CD4-positive, alpha-beta T cell treated with Interleukin-1 beta for 1 hour (primary cell): ENCODE measurements at places on chromosomes 6 and 20.
A peak's percentile ranks its signal among the peaks of the same experiment; 100 is the strongest.

GRCh38 chr6:121770943-121771342 is 335.5 kb downstream of the GJA1 start:
- DNase-seq, result no peak

GRCh38 chr6:113857556-113858479 is 673 bp downstream of the MARCKS start:
- DNase-seq, result no peak

DNA sequence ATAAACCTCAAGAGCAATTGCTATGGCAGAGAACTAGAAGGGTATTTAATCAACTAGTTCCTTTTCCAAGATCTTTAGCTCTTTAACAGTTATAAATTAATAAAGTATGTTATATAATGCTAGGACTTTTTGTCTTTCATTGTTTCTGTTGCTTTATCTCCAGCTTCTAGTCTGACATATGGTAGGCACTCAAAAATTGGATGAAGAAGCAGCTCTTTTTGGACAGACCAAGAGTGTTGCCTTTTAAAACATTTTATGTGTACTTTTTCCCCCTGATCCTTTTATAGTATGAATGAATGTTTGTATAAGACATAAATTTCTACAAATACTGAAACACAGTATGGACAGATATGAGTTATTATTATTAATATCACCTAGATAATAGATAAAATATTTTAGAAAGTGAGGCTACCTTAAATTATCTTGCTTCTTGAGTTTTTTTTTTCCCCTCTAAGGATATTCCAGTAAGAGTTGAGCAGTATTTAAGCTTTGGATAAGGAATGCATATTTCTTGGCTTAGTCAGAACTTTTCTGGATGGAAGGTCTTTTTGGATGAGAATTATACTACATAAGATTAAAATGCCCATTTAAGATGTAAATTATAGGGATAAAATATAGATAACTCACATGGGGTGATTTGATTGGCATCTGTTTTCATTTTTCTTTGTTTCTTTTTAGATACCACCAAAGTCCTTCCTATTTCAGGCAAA is 16.6 kb downstream of the LAMA2 start:
- DNase-seq, result no peak

GRCh38 chr20:51525241-51526105 is 17.0 kb downstream of the NFATC2 start:
- peak; percentile 68 for DNase-seq

DNA sequence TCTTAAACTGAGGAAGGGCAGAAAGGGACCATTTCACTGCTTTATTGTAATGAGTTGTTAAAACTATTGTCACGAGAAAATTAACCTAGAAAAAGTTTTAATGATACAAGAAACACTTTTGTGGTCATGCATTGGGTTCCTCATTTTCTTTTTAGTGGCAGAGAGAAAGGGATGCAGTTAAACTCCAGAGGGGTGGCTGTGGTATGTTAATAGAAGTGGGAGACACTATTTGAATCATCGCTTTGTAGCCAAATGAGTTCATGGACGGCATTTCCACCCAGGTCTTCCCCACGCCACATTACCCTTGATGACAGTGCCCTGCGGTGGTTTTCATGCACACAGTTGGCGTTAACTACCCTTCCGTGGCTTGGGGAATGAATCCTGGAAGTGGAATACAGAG is 235.6 kb downstream of the PLCB1 start:
- DNase-seq, result no peak

GRCh38 chr20:845941-846893 is 12.7 kb downstream of the FAM110A start:
- DNase-seq, result no peak

DNA sequence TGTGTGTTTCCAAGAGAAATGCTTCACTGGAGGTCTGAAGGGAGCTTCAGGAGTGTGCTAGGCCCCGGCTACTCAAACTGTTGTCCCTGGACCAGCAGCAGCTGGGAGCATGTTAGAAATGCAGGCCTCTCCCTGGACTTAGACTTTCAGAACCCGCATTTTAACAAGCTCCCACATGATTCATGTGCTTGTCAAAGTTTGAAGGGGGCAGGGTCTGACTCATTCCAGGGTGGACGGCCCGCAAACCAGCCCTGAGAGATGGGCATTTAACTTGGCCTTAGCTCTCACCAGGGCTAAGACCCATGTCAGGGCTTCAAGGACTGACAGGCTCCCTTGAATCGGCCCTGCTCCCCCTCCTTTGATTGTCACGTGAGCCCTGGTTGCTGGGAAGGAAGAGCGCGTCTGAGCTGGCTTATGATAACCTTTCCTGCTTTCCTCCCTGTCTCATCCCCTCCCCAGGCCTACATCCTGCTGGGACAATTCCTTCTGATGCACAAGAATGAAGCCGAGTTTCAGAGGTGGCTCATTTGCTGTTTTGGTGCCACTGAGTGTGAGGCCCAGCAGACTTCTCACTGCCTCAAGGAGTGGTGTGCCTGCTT is 35.5 kb downstream of the BANF2 start:
- no peak for DNase-seq

GRCh38 chr20:6766433-6766832 is 1.1 kb upstream of the BMP2 start:
- DNase-seq, result no peak

- DNase-seq, result no peak
Observed at GRCh38 chr20:44637522-44638372, 13.8 kb downstream of the ADA start.

GRCh38 chr6:19327241-19327640 is 509.9 kb upstream of the ID4 start:
- DNase-seq, result no peak

DNA sequence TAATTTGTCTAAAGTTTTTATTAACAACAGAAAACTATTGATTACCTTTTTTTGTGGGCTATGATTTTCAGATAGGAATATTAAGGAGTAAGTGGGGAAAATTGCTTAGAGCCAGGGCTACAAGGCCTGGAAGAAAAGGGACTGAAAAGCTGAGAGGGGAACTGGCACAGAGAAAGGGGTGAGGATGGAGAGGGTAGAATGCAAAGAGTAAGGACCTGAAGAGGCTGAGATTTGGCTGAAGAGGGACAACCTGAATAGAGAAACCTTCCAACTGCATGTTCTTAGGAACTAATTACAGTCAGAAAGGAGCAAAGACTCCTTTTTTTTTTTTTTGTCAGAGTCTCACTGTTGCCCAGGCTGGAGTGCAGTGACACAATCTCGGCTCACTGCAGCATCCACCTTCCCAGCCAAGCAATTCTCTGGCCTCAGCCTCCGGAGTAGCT is 16.7 kb downstream of the BTN2A1 start:
- DNase-seq, result no peak

GRCh38 chr6:105279463-105279862 is 99.6 kb upstream of the POPDC3 start:
- no peak for DNase-seq

DNA sequence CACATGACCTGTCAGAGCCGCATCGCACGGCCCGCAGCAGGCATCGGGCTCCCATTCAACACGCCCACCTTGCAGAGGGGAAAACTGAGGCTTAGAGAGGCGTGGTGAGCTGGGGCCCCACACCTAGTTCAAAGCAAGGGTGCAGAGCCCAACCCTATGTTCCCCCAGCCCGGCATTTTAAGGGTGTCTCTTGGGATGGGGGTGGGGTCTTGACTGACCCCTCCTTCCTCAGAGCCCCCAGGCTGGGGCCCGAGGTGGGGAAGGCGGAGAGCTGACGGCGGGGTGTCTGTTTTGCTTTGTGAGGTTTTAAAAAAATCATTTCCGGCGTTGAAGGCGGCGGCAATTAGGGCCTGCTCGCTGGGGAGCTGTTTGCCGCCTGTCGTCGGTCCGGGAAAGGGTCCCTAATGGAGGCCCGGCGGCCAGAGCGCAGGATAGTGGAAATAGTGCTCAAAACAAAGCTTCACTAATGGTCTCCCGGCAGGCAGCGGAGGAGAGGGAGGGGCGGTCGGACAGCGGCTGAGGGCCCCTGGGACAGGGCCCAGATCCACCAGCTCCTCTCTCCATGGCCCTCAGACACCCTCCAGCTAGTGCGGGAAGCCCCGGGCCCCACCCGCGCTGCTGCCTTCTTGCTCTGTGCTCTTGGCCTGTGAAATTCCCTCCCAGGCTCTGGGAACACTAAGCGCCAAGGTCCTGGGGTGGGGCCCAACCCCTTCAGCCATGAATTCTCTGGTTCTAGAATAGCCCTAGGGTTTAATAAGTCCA is 11.9 kb downstream of the VSTM2L start:
- peak; percentile 11 for DNase-seq

DNA sequence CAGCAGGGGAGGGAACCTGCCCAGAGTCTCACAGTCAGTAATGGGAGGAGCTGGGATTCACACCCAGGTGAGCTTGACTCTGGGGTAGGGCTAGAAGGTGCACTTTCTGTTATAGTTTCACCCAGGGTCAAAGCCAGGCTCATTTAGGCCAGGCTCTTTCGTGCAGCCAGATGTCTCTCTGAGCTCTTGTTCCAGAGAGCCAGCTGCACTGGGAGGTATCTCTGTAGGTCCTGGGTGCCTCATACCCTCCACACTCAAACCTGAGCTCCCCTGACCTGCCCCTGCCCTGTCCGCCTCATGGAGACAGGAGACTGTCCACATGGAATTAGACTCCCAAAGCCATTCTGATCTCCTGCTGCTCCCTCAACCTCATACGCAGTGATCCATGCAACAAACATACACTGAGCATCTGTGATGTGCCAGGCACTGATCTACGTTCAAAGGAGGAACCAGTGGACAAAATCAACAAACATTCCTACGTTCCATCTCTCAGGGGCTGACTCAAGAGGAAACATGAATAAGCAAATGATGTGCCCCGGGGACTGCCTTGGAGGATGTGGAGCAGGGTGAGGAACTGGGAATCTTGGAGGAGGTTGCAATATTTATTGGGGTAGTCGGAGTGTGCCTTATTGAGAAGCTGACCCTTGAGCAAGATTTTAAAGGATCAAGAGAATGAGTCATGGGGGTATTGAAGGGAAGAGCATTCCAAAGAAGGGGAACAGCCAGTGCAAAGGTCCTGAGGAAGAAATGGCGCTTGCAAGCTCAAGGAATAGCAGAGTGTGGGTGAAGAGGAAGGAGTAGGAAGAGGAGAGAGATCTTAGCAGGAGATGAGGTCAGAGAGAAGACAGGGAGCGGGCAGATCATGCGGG is 71.3 kb upstream of the TOX2 start:
- no peak for DNase-seq

DNA sequence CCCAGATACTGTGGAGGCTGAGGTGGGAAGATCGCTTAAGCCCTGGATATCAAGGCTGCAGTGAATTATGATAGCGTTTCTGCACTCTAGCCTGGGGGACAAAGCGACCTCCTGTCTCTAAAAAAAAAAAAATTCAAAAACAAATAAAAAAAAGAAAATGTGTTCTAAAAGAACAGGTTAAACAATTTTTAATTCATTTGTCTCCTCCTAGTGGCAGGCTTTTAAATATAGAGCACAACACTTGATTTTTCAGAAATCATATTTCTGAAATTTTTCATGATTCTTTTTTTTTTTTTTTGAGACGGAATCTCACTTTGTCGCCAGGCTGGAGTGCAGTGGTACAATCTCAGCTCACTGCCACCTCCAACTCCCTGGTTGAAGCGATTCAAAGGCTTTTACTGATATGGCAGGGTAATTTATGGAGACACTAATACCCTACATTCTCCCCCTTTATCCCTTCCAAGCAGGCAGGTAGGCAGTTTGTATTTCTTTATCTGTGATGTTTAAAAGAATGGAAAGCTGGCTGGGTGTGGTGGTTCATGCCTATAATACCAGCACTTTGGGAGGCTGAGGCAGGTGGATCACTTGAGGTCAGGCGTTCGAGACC is 8.7 kb upstream of the GTF3C6 start:
- no peak for DNase-seq

GRCh38 chr6:149223904-149224351 is 93.6 kb upstream of the TAB2 start:
- no peak for DNase-seq

DNA sequence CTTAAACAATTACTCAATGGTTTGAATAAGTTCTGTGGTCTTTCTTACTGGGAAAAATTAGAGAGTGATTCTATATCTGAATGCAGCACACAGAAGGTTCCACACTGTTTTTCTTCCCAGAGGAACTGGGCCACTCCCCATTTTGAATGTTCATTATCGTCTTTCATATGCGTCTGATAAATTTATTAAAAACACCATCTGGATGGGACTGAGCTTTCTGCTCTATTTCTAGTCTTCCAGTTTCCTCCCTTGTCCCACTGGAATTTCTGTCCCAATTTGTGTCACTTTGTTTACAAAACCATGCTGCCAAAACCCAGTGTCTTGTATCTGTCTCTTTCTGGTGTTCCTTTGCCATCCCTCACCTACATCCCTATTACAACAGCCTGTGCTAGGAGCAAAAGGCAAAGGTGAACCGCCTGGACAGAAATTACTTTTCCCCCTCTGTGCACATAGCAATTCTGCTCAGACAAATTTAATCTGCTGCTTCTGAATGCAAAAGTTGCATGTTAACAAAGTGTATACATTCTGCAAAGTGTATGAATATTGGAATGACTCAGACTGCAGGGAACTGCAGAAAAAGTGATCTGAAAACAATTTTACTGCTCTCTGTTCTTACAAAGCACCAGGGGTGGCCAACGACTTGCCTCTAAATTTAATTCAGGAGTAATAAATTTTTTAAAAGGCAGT is 333.6 kb downstream of the BTBD9 start:
- no peak for DNase-seq

GRCh38 chr6:168322966-168323365 is 3.4 kb upstream of the DACT2 start:
- no peak for DNase-seq

GRCh38 chr6:87799651-87800050 is 97.6 kb upstream of the AKIRIN2 start:
- no peak for DNase-seq

DNA sequence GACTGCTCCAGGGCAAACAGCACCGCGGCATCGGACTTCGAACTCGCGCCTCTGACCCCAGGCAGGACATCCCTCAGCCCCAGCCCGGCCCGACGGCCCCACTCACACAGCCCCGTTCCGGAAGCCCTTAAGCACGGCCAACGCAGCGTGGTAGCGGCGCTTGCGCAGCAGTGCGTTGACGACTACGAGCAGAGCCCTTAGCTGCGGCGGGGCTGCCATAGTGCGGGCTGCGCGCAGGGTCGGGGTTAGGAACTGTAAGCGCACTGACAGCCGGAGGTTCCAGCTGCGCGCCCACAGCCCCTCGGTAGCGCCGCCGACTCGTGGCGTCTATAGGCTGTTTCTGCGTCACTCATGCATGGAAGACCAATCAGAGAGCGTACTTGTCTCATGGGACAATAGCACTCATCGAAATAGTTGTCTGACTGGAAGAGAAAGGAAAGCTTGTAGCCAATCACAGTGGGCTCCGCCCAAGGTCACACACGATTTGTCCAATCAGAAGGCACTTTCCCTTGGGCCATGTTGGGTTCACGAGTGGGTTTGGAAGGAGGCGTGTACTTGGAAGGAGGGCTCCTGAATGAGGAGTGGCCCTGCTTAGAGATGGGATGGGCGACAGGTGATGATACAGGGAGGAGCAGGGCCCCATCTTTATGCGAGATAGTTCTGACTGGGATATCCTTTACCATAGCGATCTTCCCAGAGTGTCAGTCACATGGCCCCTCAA is at the start of gene PXMP4:
Gene PXMP4 (minus strand): TSS at position 322 of the 721 bp plus-strand sequence. CDS start 103 bp downstream, at position 219.
- peak; percentile 97 for DNase-seq

- DNase-seq, result peak; percentile 71
Observed at GRCh38 chr20:24100370-24101011, 111.9 kb upstream of the GGTLC1 start.

- DNase-seq, result no peak
Observed at GRCh38 chr6:90238496-90239266, 58.0 kb downstream of the BACH2 start.
